DMS53 (cell line): ENCODE measurements at places on chromosomes 11 and 22.

DNA sequence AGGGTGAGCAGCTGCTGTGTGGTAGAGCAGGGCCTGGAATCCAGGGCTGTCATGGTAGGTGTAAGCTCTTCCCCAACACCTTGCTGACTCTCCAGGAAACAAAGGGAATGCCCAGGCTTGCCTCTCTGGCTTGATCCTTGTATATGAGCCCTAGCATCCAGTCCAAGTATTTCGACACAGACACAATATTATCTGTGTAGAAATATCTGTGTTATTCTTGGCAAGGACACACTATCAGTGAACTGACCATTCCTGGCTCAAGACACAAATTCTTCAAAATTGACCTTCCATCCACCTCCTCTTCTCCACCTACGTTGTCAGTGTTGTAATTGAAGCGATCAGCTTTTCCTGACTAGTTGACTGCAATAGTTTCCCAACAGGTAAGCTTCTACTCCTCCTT, 312.0 kb upstream of the NARS2 start:
- no peak for DNase-seq

DNA sequence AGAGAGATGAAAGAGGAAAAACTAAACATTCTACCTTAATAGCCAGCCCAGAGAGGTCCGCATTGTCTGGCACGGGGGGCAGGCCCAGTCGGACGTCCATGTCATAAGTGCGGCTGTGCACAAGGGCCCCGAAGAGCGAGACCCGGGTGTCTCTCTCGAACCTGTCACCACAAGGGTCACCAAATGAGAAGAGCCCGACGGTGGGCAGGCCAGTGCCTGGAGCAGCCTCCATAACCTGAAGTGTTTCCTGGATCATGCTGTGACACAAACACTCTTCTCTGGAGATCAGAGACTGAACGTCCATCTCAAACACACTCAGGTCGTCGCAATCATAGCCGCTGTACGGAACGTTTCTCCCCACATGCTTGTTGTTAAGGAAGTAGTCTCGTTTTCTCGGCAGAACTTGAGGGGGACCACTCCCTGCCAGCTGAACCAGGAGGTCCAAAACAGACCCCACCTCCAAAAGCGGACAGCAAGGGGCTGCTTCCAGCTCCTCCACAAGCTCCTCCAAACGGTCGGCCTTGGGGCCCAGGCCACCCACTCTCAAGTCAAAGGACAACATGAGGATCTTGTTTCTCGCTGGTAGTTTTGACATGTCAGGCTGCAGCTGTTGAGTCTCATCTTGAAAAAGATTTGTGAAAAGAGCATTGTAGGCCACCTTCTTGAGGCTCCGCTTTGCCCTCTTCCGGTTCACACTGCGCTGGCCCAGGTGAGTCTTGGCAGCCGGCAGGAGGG, 971 bp downstream of the TUBGCP6 start:
- DNase-seq: peak; percentile 65

GRCh38 chr11:43418197-43418596, 59.5 kb downstream of the TTC17 start:
- DNase-seq: no peak

DNA sequence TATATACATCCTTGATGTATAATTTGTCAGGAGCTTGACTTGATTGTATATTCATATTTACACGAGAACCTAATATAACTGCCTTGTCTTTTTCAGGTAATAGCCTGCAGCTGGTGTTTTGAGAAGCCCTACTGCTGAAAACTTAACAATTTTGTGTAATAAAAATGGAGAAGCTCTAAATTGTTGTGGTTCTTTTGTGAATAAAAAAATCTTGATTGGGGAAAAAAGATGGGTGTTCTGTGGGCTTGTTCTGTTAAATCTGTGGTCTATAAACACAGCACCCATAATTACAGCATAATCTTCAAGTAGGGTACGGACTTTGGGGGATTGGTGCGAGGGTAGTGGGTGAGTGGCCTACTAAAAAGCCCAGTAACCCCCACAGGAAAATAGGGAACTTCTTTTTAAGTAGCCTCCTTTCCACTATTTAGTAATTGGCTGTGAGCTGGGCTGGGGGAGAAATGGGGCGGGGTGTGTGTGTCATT, 7.5 kb downstream of the MALAT1 start:
- no peak for DNase-seq

DNA sequence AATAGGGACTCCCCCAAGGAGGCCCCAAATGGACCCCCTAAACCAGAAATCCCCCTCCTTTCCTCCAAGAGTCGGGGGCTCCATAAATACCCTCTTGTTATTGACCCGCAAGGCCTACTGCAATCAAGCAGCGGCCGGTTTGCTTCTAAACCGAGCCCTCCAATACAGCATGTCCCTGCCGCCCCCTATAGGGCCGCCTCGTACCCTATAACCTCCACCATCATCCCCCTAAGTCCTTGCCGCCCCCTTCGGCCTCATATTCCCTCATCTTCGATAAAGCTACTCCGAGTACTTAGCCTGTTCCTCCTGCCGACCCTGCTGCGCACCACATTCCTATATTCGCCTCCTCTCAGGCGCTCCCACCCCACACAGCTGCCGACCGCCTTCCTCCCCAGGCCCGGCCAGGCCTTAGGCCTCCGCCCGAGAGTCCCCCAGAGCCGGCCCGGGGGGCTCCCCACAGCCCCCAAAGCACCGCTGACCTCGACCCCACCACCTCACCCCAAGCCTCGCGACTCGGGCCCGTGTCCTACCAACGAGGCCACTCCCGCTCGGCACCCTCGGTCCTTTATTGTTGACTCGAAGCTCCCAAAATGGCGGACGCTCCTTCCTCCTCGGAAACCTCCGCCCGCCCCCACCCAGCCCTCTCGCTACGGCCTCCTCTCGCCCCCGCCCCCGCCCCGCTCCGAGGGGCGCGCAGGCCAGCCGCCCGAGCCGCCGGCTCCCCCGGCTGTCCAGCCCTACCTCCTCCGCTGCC, 430 bp downstream of the DDX6 start:
- DNase-seq: peak; percentile 77

DNA sequence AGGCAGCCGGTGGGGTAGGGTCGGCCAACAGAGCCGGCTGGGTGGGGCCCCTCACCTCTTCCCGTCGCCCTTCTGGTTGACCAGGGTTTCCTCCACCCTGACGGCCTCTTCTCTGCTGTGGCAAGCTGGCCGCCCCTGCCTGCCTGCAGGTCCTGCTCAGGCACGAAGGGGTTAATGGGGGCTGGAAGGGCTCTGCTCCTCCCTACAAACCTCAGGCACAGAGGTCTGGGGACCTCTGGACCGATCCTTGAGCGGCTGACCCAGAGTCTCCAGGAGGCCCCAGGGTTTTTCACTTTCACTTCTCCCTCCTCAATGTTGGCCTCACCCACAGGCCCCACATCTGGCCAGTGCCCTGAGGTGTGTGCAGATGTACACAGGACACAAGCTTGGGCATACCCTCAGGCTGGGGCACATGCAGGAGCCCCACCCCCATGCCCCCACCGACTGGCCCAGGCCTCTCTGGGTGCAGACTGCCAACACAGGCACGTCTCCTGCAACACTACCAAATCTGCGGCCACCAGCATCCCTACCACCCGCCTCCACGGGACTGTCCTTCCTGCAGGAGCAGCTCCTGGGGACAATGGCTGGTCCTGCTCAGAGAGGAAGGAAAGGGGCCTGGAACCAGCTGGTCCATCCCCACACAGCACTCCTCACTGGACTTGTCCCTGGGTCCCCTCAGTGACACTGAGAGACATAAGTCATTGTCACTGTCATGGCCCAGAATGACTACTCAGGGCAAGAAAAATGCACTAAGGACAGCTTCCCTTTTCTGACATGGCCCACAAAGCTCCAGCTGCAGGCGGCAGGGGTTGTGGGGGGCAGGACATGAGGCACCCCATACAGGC, 3.2 kb upstream of the TBX1 start:
- no peak for DNase-seq

DNA sequence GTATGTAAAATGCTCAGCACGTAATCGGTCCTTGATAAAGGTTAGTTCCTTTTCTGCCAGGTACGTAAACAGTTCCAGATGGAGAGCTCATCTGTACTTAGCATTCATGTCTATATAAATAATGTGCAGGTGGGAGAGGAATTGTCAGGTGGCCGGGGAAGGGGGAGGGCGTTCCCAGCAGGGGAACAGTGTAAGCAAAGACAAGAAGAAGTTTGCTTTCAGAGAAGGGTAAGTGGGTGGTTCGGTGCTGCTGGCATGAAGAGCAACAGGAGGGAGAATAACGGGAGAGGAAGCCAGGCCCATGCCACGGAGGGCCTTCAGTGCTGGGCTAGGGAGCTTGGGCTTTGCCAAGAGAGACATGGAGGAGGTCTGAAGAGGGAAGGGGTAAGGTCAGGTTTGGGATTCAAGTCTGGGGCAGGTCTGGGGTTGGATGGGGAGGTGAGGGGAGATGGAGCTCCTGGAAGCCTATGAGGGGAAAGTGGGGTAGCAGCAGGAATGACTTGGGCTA, 11.4 kb upstream of the WNT11 start:
- DNase-seq: peak; percentile 94

DNA sequence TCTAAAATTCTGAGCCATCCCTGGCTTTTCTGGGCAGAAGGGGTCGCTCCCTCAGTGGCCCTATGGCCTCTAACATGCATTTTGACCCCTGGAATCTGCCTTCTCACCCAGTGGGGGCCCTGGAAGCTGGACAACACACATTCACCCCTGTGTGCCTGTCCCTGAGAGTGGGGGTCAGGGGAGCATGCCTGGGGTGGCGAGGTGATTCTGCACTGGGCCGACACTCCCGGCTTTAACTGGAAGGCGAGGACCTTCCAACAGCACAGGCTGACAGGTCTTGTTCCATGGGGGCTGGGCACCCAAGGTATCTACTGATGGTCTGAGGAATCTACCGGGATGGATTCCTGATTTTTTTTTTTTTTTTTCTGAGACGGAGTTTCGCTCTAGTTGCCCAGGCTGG, 10.7 kb downstream of the PPM1F start:
- DNase-seq: no peak

DNA sequence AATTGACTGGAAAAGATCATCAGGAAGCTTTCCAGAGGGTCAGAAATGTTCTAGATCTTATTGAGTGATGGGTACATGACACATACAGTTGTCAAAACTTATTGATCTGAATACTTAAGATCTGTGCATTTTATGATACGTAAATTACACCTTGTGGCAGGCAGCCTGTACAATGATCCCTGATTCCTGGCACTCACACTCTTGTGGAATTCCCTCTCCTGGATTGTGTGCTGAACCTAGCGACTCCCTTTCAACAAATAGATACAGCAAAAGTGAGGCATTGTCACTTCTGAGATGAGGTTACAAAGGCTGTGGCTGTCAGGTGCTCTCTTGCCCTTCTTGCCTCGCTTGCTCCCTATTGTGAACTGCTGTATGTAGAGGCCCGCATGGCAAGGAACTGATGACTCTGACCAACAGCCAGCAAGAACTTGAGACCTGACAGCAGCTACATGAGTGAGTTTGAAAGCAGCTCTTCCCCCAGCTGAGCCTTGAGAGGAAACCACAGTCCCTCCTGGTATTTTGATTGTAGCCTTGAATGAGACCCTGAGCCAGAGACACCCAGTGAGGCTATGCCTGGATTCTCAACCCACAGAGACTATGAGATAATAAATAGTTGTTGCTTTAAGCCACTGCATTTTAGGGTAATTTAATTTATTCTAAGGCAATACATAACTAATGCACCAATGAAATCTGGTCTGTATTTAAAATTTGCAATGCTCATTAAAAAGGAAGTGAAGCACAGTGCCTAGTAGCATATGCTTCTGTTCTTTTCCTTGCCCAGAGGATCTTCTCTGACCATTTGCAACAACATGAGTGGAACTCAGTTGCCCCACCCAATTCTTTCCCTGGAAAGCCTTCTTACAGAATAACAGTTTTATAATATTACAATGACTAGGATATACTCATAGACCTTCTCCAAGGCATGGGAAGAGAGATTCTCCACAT, 60.5 kb upstream of the IZUMO1R start:
- DNase-seq: no peak

DNA sequence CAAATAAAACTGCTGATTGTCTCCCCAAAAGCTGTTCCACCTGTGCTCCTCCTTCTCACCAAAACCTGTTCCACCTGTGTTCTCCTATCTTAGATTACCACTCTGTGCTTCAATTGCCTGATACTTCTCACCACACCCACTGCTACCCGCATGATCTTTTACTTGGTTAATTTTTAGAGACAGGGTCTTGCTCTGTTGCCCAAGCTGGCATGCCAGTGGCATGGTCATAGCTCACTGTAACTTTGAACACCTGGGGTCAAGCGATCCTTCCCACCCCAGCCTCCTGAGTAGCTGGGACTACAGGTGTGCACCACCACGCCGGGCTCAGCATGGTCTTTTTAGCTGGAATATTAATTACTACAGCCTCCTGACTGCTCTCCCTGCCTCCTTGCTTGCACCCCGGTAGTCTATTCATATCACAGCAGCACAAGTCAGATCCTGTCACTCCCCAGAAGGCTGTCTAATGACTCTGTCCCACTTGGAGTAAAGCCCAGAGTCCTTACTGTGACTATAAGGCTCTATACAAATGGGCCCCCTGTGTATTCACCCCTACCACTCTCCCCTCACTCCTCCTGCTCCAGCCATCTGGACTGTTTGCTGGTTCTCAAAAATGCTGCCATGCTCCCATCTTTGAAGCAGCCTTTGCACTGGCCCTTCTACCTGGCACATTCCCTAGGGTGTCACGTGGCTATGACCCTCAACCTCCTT, 3.5 kb downstream of the C11orf91 start:
- no peak for DNase-seq

GRCh38 chr22:44571566-44572413, 73.8 kb upstream of the RTL6 start:
- DNase-seq: no peak

DNA sequence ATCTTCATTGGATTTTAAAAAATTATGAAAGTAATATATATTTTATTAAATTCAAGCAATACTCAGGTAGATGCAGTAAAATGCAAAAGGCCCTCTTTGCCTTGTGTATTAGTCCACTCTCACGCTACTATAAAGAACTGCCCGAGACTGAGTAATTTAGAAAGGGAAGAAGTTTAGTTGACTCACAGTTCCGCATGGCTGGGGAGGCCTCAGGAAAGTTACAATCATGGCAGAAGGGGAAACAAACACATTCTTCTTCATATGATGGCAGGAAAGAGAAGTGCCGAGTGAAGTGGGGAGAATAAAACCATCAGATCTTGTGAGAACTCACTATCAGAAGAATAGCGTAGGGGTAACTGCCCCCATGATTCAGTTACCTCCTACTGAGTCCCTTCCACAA, 130.8 kb downstream of the HIPK3 start:
- DNase-seq: no peak

DNA sequence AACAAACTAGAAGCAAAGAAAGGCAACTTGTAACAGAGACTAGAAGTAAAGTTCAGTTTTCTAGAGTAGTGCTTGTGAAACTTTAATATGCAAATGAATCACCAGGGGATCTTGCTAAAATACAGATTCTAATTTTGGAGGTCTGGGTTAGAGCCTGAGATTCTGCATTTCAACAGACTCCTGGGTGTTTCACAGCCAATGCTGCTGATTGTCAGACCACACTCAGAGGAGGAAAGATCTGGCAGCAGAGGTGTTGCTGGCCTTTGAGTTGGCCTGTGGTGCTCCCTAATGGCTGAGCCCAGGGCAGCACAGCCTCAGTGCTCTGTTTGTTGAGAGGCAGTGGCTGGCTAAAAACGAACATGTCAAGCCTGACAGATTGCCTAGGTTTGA, 5.4 kb downstream of the CRY2 start:
- DNase-seq: no peak

- DNase-seq: no peak
Measured at GRCh38 chr11:23453522-23453921, 593.2 kb upstream of the CCDC179 start.
